ENCODE measurements at places on chromosomes 4 and X. TPM values are rescaled to one million over a fixed set of nuclear protein-coding genes. Genes with fewer than 3 reads are reported as not detected.

ACE2 gene
- total RNA-seq = 0.04 TPM

CAPN6 gene
- total RNA-seq = 253 TPM

PDZD11 gene
- 30.7 TPM for total RNA-seq

TCP11X2 gene
- not detected for total RNA-seq

LARP1B gene
- 35.5 TPM for total RNA-seq

DUX4 gene
- not detected for total RNA-seq

LNX1 gene
- 2.4 TPM for total RNA-seq

CXCL5 gene
- total RNA-seq = 0.04 TPM

DDX53 gene
- total RNA-seq = not detected

GC gene
- total RNA-seq = 0.35 TPM

TADA2B gene
- total RNA-seq = 15.9 TPM

CXCL3 gene
- total RNA-seq = 0.18 TPM

OTUD4 gene
- 43.8 TPM for total RNA-seq

TRPC5OS gene
- 0.13 TPM for total RNA-seq

NPY2R gene
- total RNA-seq = under 0.01 TPM

FAM9C gene
- not detected for total RNA-seq

CFI gene
- 7.8 TPM for total RNA-seq

All from muscle of leg (tissue), 16 donors.